T-helper 17 cell (primary cell): ENCODE measurements at places on chromosomes 3 and 15.

GRCh38 chr15:28920781-28921331 is 35.1 kb downstream of the APBA2 start:
- DNase-seq, result no peak

DNA sequence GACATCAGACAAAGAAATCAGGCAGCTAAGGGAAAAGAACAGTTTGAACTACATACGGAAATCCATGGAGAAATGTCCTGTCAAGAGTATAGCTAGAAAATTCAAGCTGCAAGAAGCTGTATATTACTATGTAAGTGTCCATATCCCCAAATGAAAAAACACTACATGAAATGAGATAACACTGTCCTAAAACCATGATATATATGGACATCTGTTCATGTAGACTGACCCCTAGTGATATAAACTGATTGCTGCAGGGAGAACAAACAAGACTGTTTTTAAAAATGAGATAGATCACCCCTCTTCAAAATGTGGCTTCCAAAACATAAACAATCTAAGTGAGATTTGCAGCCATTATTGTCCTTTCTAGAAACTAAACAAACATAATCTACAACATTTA is 985.6 kb downstream of the EPHA3 start:
- no peak for DNase-seq

DNA sequence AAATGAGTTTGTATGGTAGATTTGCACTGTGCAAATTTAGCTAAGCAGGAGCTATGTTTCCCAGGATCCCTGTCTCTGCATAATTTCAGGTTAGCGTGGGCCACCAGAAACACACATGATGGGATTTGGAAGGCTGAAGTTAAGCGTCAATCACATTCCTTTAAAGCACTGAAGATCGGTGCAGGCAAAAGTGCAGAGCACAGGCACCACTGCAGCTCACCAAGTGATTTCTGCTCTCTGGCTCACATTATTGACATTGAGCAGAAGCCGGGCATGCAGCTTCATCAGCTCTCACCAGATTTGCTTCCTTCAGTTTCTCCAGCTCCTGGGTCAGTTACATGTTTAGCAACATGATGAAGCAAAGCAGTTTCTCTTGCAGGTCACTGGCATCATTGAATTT is 256.4 kb upstream of the TGFBR2 start:
- DNase-seq, result no peak

DNA sequence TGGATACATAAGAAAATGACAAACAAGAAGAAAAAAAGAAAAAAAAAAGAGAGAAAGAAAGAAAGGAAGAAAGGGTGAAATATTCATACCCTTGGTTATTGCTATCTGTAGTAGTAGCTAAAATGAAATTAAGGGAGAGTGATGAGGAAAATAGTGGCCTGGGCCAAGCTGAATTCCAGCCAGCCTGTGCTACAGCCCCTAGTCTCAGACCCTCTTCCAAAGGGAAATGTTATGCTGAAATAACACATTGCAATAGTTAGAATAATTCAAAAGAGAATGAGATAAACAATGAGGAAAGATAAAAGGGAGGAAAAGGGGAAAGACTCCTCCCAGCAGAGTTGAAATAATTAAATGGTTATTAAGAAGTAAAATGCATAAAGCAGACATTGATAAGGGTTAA is 268.4 kb upstream of the ROBO1 start:
- no peak for DNase-seq

DNA sequence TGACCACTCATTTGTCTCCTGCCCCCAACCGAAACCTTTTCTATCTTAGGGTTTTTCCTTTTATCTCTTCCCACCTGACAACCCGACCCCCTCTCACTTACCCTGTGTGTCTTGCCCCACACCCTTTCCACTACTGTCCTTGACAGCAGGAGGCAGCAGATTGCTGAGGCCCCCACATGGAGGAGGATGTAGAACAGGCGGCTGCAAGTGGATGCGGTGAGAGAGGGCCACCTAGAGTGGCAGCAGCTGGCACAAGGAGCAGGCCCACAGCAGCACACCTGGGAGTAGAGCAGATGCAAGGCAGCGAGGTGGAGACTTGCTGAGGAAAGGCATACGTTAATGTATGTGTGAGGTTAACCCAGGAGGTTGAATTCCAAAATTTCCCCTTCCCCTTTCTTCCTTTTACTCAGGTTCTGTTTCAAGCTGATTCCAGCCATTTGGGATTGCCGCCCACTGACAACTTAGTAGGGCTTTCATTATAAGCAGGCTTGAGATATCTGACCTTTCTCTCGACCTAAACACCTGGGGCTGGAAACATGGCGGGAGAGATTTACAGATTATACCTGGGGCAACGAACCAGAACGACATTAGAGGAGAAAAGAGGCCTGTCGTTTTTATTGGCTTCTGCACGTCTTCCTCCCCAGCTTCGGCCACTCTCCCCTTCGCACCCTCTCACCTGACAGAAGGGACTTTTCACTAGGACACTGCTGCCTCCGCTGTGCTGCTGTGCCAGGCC is 643 bp downstream of the SERINC4 start:
- no peak for DNase-seq

DNA sequence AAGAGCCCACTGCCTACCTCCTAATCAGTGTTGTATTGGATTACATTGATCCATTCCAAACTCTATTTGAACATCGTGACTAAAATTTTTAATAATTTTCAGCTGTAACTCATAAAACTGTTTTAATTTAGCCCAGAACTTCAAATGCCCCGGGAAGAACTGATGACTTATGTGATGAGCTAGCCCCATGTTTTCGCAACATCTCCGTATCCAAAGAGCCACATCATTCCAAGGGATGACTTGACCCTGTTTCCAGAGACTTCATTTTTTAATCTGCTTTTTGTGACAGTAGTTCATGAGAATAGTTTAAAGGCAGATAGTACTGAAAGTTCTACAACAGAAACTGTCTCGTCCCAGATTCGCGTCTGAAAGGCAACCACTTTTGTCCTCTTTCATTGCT is 97.4 kb downstream of the STAC start:
- DNase-seq, result no peak

DNA sequence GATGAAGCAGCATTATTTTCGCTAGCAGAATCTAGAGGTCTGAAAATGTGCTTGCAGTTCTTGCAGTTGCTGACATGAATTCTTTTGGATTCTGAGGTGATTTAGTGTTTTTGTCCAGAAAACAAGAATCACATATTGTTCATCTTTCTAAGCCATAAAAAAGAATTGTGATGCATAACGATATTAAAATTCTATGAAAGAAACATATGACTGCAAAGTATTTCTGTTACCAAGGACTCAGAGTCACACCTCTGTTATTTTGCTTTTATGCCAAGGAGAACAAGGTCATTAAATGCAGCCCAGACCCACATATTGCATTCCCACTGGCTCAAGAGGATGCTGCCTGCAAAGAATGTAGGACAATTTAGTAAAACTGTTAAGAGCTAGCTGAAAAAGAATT is 299.8 kb upstream of the GPR149 start:
- DNase-seq, result no peak

DNA sequence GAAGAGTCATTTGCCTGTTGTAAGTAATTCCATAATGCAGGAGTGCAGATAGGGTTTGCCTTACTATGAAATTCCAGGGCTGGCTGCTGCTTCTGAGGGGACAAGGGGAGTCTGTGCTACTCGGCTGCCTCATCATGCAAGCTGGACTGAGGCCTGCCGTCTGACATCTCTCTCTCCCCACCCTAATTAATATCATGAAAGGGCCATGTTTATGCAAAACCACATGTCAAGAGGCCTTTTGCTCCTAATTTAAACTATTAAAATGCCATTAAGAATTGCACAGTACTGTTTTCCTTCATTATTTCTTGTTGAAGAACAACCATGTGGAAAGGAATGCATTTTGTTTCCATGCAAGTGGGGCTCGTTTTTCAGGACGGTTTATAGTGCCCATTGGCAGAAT is 26.3 kb downstream of the CHST2 start:
- DNase-seq, result no peak

- no peak for DNase-seq
Observed at GRCh38 chr15:89802986-89803824, 11.4 kb downstream of the ANPEP start.
